Thoracic aorta (tissue), 2 donors: ENCODE measurements at places on chromosomes 7 and 10. TPM values are rescaled to one million over a fixed set of nuclear protein-coding genes. Genes with fewer than 3 reads are reported as not detected.

DNA sequence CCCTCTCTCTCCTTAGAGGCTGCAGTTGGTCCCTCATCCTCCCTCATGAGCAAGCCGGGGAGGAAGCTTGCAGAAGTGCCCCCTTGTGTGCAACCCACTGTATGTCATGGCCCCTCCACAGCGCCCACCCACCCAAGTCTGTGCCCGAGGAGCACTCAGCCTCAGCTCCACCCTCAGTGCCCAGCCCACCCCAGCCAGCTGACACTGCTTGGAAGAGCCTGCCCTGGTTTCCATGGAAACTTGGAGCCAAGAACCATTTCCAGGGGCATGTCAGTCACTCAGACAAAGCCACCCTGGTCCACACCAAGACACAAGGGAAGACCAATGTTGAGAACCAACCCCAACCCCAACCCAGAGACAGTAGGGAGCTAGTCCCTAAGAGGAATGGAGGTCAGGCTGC, 79.5 kb downstream of the PAX2 start:
- no peaks in the 10 kb centered on the region for H3K36me3 ChIP-seq
- peaks cover 32% of the 10 kb centered on the region for H3K27me3 ChIP-seq
- no peak overlapping the region for H3K27ac ChIP-seq
- peaks cover 33% of the 10 kb centered on the region for H3K4me1 ChIP-seq

DNA sequence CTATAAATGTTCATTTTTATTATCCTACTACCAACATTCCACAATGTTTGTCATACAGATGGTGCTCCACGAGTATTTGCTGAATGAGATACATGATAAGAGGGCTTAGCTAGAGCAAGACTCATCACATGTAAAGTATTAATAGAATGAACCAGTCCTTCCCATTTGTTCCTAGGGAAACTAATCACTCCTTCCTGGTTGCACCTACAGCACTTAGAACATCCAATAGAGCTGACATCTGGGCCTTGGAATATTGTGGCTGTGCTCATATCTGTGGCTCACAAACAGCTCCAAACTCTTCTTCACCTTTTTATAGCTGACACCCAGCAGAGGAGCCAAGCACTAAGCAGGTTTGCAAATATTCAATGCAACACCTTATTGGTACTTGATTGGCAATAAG, 91.9 kb upstream of the C1GALT1 start:
- no peaks in the 10 kb centered on the region for H3K36me3 ChIP-seq
- no peaks in the 10 kb centered on the region for H3K4me1 ChIP-seq
- H3K4me3 ChIP-seq = no peak overlapping the region
- no peak overlapping the region for H3K27ac ChIP-seq
- H3K27me3 ChIP-seq = no peaks in the 10 kb centered on the region
- no peak for DNase-seq

DNA sequence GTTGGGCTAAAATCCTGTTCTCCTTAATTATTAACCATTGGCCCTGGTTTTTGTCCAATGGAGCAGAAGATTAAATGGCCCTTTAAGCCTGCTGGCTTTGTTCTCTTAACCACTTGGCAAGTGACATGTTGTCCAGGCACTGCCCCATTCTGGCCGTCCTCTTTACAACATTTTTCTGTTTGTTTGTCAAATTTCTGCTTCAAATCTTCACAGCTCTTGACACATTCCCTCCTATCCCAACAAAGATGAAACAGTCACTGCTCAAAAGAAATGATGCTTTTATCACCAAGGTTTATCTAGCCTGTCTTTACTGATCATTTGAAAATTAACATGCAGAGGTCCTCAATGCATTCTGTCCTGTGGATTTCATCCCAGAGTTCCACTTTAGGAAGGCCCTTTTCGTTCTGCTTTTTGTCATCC, 700.4 kb downstream of the KCNMA1 start:
- no peak for DNase-seq

The MALRD1 gene
- 0.92 TPM for total RNA-seq

The JAKMIP3 gene
- 0.42 TPM for total RNA-seq
